ENCODE measurements at places on chromosomes 3 and 15.

DNA sequence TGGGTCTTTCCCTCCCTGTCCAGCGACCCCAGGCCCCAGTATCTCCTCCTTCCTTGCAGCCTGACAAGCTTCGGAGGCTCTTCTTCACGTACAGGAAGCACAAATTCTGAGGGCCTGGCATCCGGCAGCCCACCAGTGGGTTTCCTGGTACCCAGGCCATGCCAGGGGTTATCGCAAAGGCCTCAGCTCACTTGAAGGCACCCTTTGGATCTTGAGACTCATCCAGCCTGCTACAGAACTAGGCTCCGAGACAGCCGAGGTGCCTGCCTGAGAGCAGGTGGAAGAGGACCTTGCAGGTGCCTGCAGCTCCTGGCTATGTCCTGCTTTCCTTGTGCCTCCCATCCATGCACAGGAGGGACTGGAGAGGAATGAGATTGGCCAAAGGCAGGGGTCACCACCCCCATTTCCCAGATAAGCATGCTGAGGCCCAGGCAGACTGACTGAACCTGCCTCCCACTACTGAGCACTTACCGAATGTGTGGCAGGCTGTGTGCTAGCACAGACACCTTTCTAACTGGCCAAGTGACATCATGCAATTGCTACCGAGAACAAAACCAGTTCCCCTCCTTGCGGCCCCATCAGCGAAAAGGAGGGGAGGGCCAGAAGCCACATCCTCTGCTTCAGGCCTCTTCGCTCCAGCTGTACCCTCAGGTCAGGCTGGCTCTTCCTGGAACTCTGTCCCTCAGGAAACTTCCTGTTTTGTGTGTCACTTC is 11.2 kb downstream of the SH2D7 start:
- peak; percentile 93 for DNase-seq

DNA sequence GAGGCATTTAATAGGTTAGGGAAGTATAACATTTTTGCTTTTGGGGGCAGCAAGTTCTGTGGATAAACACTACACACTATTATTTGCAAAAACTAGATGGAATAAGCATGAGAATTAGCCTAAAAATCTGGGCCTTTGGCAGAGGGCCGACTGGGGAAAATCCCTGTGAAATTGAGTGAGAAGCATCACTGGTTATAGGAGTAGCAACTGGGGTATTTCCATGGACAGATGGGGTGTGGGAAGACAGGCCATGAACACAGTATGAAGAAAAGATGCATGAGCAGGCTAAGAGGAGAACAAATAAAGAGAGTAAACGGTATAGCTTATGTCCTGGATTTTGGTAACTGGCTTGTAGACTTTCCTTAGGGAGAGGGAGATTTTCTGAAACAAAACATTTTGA is 32.9 kb upstream of the CSPG5 start:
- DNase-seq = no peak

GRCh38 chr3:60282866-60283265 is 968.4 kb downstream of the FHIT start:
- DNase-seq = no peak

DNA sequence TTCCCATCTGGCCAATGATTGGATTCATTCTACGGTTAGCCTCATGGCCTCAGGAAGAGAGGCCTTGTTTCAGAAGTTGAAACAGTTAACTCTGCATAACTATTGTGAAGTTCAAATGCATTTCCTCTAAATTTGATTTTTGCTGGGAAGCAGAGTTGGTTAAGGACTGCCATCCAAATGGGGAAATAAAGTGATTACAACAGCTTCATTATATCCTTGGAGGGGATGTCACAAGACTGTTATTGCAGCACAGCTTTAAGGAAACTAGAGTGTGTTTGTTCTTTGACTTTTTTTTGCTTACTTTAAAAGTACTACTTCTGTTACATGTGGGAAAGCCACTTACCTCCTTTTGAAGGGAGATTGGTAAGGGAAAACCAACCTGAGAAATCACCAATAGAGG is 164.8 kb downstream of the AKAP13 start:
- DNase-seq = no peak

GRCh38 chr3:141216975-141217374 is 14.7 kb upstream of the PXYLP1 start:
- no peak for DNase-seq

DNA sequence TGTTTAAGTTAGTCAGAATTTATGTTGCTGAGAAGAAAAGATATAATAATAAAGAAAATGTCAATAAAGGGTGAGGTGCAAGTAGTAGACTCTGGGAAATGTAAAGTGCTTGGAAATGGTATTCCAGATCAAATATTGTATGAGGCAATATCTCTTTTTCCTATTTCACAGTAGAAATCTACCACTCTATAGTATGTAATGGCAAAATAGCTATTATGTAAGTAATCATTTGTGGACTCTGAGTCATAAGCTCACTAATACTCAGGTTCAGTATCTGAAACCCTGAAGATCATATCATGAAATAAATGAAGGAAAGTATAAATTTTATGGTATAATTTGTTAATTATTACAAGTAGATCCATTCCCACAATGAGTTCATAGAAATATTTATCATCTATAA is 322.1 kb downstream of the PYDC2 start:
- no peak for DNase-seq

DNA sequence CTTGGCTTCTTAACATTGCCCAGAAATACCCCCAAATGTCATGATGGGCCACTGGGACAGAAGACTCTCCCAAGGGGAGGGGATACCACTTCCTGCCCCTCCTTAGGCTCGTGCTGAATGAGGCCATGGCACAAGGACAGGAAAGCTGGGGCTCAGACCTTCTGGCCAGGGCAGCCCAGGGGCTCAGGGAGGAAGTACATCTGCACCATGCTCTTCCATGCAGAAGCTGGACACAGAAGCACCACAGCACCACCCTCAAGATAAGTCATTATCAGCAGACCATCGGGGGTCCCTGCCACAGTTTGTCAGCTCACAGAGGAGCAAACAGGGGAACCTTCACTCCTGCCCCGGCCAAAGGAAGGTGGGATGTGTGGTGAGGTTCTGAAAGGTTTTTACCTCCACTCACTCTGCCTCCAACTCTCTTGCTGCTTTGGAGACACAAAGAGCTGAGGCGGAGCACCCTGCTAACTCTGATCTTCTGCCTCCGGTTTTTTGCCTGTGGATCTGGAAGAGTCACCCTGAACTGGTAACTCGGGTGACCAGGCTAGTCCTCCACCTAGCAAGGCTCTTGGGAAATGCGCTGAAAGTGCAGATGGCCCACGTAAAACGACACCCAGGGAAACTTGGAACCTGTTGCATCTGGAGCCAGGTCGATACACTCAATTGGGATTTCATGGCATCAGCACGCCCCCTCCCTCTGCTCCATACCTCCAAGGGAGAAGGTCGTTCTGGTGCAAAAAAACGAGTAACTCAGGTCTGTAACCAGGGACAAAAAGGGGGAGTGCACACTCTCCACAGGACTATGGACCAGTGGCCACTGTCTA is 8.3 kb downstream of the BMF start:
- no peak for DNase-seq

GRCh38 chr15:41487381-41487780 is 6.3 kb upstream of the ITPKA start:
- DNase-seq = no peak

DNA sequence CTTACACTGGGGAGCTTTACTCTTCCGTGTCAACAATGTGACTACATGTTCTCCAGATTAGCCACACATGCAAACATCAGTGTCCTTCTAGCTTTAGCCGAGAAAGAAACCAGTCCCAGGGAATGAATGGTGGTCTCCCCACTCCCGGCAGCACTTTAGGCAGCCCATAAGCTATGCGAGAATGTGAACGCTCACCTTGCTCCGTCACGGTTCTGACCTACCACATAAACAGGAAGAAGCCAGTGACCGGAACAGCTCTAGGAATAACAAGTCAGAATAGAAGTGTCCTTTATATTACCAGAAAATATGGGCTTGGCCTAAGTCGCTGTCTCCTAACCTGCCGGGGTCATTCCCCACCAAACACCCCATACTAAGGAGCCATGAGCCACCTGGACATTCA is 98.0 kb upstream of the ABHD17C start:
- DNase-seq = no peak

DNA sequence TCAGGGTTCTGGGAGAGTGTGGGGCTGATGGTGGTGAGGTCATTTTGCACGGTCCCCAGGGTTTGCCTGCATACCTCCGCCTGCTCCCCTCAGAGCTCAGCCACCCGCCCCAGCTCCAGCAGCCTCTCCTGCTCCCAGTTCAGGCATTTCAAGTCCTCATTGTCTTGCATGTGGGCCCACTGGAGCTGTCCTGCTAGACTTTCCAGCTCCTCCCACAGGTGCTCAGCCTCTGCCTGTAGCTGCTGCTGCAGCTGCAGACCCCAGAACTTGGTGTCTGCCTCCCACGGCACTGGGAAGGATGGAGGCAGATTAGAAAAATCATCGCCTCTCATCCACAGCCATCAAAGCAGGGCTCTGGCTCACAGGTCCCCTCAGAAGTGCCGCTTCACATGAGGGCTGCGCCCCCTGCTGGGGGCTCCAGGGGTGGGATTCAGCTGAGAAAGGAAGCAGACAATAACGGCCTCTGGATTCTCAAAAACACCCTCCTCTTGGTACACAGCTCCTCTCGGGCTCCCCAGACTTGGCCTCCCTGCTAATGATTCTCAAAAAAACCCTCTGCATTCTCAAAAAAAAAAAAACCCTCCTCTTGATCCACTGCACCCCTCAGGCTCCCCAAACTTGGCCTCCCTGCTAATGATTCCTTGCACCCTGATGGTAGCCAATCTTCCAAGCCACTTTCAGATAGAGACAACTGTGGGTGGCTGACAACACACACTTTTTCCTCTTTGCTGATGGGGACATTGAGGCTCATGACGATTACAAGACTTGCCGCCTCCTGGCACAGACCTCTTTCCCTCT is 89.3 kb upstream of the C2CD4B start:
- DNase-seq = peak; percentile 70

DNA sequence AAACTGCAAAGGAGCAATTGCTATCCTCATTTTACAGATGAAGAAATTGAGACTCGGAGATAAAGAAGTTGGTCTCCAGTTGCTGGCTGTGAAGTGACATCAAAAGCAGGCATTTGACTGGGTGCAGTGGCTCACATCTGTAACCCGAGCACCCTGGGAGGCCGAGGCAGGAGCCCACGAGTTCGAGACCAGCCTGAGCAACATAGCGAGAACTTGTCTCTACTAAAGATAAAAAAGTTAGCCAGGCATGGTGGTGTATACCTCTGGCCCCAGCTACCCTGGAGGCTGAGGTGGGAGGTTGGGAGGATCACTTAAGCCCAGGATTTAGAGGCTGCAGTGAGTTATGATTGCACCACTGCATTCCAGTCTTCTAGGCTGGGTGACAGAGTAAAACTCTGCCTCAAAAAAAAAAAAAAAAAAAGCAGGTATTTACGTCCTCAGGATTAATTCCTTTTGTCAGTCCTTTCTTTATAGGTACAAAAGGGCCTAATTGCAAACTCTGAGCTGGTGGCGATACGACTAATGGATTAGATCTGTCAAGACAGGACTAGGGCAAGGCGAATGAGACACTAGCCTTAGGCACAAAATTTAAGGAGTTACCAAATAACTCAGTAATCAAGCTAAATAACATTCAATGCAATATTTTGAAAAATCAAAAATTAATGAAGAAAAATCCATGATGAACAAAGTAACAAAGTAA is 5.9 kb upstream of the DNASE1L3 start:
- DNase-seq = no peak

DNA sequence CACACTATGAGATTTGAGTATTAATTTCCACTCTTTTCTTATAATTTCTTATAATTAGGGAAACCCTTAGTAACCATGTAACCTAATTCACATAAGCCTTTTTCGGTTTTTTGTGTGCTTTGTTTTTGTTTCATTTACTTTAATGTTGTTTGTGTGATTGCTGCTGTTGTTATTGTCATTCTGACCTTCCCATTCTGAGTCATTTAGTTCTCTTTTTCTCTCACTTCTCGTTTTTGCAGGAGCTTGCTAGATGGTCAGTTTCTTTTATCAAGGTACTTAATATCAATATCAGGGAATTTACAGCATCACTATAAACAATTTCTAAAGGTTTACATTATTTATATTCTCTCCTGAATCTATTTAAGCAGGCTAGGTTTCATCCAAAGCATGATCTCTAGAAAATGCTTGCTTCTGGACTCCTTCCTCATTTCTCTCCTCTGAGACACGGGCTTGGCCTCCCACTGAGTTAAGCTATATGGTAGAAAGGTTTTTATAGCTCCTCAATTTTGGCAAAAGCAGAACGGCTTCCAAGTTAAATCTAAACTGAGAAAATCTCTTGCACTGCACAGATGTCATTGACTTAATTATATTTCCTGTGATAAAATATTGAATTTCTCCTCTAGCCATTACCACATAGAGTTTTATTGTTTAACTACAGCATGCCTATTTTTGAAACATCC is 534.2 kb downstream of the NSUN3 start:
- no peak for DNase-seq

GRCh38 chr3:123800362-123800682 is 83.8 kb downstream of the MYLK start:
- no peak for DNase-seq

GRCh38 chr3:31680072-31680870 is 147.5 kb downstream of the STT3B start:
- no peak for DNase-seq

GRCh38 chr3:157046520-157046919 is 113.4 kb downstream of the CCNL1 start:
- no peak for DNase-seq

- DNase-seq = no peak
These were observed 15.6 kb downstream of the NBEAL2 start for GRCh38 chr3:46994801-46995731.

DNA sequence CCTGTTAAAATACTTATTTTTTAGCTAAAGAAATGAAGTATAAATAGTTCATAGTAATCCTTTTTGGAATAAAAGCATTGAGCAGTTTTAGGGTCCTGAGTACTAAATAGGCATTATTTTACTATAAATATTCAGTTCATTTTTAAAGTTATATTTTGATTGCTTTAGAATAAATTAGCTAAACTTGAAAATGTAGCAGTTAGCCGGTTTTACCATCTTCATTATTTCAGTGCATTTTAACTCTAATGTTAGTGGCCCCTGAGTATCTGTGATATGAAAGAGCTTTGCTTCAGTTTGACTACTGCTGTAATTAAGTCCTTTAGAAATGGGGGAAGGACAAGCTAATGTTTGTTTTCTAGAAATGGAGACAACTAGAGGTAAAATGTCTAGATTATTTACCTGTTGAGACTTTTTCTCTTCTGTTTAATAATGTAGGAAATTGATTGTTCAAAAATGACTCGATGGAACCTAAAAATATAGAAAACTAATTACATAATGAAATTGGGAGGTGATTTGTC is 3.6 kb downstream of the SMC4 start:
- no peak for DNase-seq

GRCh38 chr15:97410897-97411575 is 549.5 kb upstream of the ARRDC4 start:
- no peak for DNase-seq

GRCh38 chr3:149486726-149487125 is 12.2 kb downstream of the TM4SF4 start:
- no peak for DNase-seq

- no peak for DNase-seq
These were observed 16.0 kb downstream of the TM2D3 start for GRCh38 chr15:101635944-101636727.

- DNase-seq = no peak
These were observed 226.1 kb downstream of the PLCL2 start for GRCh38 chr3:17110660-17111396.

Measured in activated CD8-positive, alpha-beta memory T cell treated with anti-CD3 and anti-CD28 coated beads, Interleukin-2, amount 10 ng/mL, durations not matched to agents 7 days and 5 days (primary cell).